HT-29 (cell line): ENCODE measurements at places on chromosomes 4 and X. TPM values are rescaled to one million over a fixed set of nuclear protein-coding genes. Genes with fewer than 3 reads are reported as not detected.

- peak; percentile 21 for DNase-seq
Observed at GRCh38 chr4:146643812-146644401, 5.2 kb downstream of the POU4F2 start.

DNA sequence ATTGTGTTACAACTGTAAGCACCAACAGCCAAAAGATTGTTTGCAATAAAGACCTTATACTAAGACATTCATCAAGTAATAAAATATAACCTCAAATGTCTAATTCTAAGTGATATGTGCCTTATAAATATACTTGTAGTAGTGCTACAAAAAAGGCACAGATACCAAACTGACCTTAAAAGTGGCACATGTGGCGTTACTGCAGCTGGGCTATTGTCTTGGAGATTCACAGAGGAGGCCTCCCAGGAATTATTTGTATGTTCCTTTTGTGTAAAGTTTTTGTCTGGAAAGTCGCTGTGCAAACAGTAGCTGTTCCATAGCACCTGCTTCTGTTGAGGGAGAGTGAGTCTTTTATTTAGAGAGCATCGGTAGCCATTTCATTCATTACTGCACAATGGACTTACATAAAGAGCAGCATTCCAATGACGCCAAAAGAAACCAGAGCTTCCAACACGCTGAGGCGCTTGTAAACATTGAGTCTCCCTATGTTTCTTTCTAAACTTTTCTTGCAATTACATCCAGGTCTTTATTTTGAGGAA lies 143.7 kb downstream of the RPA4 start:
- no peak for DNase-seq

DNA sequence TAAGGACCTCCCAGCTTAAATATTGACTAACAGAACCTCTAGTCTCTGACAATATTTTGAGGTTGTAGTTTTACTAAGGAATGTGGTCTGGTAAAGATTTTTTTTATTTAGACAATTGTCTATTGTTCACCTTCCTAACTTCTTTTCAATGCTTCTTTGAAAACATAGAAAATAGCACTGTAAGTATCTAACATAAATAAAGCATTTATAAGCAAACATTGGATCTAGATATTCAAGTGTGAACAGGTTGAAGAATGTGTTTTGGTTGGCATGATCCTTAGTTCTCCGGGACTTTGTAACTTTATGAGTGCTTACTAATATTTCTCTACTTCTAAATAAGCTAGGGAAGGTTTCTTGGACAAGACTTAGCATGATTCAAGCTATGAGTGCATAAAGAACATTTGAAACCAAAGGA lies 285.4 kb upstream of the ARSJ start:
- peak; percentile 76 for DNase-seq

- no peak for DNase-seq
Observed at GRCh38 chr4:130825284-130825683, 1729.3 kb downstream of the C4orf33 start.

DNA sequence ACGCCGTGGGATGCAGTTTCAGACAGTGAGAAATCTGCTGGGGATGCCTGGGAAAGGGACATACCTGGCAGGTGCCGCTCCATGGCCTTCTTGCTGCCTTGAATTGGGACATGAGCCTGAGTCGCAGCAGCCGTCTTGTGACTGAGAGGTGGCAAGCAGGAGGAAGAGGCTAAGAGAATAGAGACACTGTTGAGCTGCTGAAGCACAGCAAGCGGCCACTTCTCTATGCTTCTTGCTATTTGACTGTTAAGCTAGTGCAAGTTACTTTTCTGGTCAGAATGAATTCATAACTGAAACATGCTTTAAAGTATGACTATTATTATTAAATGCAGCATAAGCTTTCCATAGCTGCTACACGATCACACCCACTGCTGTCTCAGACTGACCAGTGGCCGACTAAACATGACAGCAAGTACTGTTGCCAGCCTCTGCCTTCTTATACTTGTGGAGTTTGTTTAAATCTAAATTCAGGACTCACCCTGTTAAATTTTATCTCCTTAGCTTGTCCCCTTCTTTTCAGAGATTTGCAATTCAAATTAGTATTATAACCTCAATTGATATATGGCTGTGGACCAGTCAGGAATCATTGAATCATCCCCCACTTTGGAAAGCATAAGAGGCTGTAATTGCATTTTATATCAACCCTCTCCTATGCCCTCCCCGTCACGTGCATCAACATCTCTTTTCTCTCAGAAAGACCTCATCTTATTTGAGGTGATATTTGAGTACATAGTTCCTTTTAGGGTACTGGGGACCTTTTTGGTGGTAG lies 24.8 kb upstream of the ACSL1 start:
- no peak for DNase-seq

GRCh38 chr4:102324730-102325129 lies 20.6 kb downstream of the SLC39A8 start:
- no peak for DNase-seq

DNA sequence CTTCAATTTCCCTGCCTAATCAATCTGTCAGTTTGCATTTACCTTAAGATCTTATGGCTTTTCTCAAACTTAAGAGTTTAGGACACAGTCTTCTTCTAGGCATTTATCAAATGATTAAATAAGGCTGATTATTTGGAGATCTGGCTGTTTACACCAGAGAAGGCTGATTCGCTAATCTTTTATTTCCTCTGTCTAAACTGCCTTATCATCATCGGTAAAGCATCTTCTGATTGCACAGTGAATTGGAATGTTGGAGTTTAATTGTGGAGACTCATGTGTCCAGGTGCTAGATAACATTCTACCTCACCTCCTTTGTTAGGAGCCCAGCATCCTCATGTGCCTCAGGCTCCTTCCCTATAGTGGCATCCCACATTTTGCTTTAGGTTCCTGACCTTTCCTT lies 100.3 kb upstream of the DDIT4L start:
- DNase-seq, result no peak

GRCh38 chr4:52588771-52589591 lies 70.1 kb downstream of the USP46 start:
- DNase-seq, result no peak

Gene TXK
- 0.89 and 1.7 TPM in 2 replicates for total RNA-seq

Gene SPIN2A
- 0.08 and 0.56 TPM in 2 replicates for total RNA-seq

Gene NOCT
- total RNA-seq, result 20.4 and 26.0 TPM in 2 replicates

Gene NXF2
- total RNA-seq, result not detected in 2 replicates
